Left kidney (tissue), 8 donors: ENCODE measurements at places on chromosomes 3 and 15. TPM values are rescaled to one million over a fixed set of nuclear protein-coding genes. Genes with fewer than 3 reads are reported as not detected.

- DNase-seq: no peak
Measured at GRCh38 chr3:71921036-71921435, 136.1 kb upstream of the PROK2 start.

- no peak for DNase-seq
Measured at GRCh38 chr15:91445695-91446228, 345.7 kb downstream of the SV2B start.

The CLASP2 gene
- 73.0 TPM for polyA plus RNA-seq

The FAM81A gene
- 30.7 TPM for polyA plus RNA-seq

GRCh38 chr3:38536671-38537070 is 40.5 kb downstream of the EXOG start:
- DNase-seq: no peak

The CCDC39 gene
- 9.8 TPM for polyA plus RNA-seq

- no peak for DNase-seq
Measured at GRCh38 chr3:13796701-13797460, 83.0 kb downstream of the WNT7A start.

- no peak for DNase-seq
Measured at GRCh38 chr3:135012101-135012500, 217.0 kb downstream of the EPHB1 start.

The STAC gene
- 12.5 TPM for polyA plus RNA-seq

DNA sequence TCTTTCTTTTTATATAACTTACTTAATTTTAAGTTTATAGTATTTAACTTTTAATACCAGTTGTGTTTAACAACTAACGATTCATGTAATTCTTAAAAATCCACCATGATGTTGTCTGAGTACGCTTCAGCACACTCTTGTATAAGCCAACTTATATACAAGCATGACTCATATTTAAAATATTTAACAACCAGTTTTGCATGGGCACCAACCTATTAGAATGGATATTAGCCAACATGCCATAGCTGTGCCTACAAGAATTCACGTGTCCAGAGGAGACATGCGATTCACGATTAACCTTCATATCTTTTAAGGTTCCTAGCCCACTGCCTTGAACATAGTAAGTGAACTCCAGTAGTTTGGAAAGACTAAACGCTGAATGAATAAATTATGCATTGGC is 1023.2 kb downstream of the TBL1XR1 start:
- no peak for DNase-seq

GRCh38 chr15:101325263-101326025 is 30.4 kb upstream of the SNRPA1 start:
- DNase-seq: no peak

The FBXL2 gene
- 28.7 TPM for polyA plus RNA-seq

- no peak for DNase-seq
Measured at GRCh38 chr3:128623762-128624176, 26.8 kb downstream of the RPN1 start.

The PARP3 gene
- 18.0 TPM for polyA plus RNA-seq

DNA sequence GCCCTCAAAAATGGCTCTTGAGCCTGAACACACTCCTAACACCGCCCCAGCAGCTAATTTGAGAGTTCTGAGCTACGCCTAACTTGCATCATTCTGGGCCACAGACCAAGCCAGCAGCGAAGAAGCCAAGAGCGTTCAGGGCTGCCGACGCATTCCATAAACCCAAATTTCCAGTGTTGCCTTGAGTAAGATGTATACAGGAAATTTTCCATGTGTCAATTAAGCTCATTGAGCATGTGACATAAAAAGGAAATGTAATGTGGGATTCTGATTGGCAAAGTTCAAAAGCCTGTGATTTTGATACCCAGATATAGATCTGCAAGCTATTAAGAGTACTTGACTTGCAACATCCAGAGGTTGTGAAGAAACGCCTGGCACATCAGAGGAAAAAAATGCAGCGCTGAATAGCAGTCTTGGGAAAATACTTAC is 148.6 kb upstream of the NR2F2 start:
- no peak for DNase-seq

The STXBP5L gene
- polyA plus RNA-seq: 0.33 TPM

The COL7A1 gene
- 21.6 TPM for polyA plus RNA-seq

- DNase-seq: no peak
Measured at GRCh38 chr3:24069045-24069444, 124.0 kb downstream of the NR1D2 start.

GRCh38 chr3:29088579-29088978 is 192.3 kb upstream of the RBMS3 start:
- DNase-seq: no peak

- DNase-seq: no peak
Measured at GRCh38 chr3:174675406-174675805, 183.7 kb upstream of the NAALADL2 start.

DNA sequence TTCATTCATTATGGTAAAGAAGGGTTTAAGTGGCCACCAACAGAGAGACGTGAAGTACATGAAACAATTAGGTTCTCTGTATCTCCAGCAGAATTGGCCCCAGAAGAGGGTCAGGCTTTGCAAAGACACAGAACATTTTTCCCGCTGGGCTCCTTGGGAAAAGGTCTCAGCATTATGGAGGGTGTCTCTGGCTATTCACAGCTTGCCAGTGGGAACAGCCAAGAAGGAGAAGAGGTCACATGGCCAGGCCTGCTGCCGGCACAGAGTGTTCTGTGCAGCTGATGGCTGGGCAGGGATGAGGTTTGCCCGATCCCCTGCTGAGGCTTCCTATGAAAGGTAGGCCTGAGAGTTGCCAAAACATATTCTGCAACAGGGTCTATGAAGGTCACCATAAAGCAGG is 77.8 kb upstream of the LPP start:
- DNase-seq: no peak

DNA sequence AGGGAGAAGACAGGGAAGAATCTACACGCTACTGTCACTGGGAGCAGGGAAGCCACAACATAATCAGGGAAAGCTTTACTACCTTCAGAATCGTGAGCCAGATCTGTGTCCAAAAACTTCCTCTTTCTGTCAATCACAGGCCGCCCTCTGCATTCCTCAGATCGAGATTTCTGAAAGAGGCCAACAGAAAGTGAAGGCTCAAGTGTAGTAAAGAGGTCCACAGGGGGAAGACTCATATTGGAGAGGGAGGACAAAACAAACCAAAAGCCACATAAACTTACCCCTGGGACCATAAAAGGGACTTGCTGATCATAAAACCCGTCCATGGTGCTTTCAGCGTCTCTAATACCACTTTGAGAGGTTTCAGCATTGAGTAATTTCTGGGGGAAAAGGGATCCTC is 3.3 kb downstream of the ETV5 start:
- no peak for DNase-seq

GRCh38 chr15:70559265-70560239 is 203.8 kb downstream of the UACA start:
- peak; percentile 52 for DNase-seq

- no peak for DNase-seq
Measured at GRCh38 chr3:45939341-45939771, 3.9 kb upstream of the CXCR6 start.

The SPTBN5 gene
- 2.8 TPM for polyA plus RNA-seq

DNA sequence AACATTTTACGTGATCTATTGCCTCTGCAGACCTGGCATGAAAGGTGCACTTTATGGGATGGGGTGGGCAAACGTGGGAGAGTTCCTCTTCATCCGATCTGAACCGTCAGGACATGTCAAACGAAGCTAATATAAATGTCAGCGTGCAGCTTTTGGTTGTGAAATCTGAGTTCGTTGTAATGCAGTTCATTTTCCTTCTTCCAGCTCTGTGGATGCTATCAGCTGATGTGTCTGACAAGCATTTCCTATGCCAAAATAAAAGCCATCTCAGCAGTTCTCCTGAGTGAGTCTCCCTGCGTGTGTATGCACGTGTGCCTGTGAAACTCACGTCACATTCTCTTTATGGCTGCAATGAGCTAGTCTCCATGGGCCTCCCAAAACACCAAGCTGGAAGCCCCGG is 512.3 kb downstream of the MCTP2 start:
- peak; percentile 21 for DNase-seq

DNA sequence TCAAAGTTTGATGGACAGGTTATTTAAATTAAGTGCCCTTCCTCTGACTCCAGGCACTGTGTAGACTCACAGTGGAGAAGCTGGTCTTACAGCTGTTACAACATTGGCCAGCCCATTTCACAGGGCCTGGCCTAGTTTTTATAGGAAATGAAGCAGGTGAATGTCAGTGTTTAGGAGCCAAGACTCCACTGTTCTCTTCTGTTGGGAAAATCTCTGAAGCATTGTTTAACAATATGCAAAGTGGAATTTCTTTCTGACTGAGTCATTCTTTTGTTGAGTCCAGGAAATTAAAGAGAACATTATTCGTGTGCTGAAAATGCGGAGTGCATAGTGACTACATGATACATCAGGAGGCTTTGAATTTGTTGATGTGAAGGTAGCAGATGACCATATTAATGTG is 64.7 kb downstream of the ARRDC4 start:
- DNase-seq: no peak

The CCR3 gene
- not detected for polyA plus RNA-seq

The HIGD2B gene
- not detected for polyA plus RNA-seq

GRCh38 chr3:23600167-23600871 is 205.4 kb upstream of the UBE2E1 start:
- DNase-seq: no peak

The CORO2B gene
- 23.0 TPM for polyA plus RNA-seq

DNA sequence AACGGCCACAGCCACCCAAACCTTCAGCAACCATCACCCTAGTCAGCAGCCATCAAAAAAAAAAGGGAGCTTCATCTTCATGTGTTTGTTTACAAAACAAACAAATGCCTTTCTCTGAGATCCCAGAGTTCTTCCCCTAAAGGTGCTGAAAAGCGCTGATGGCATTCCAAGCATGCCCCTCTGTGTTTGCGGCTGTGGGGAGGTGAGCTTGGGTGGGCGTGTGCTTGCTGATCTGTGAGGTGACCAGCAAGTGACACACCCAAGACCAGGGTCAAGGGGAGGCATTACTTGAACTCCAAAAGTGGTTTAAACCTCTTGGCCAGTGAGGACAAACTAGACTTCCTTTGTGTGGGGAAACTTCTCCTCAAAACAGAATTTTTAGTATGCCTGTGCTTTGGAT is 81.5 kb downstream of the DHX36 start:
- DNase-seq: no peak

DNA sequence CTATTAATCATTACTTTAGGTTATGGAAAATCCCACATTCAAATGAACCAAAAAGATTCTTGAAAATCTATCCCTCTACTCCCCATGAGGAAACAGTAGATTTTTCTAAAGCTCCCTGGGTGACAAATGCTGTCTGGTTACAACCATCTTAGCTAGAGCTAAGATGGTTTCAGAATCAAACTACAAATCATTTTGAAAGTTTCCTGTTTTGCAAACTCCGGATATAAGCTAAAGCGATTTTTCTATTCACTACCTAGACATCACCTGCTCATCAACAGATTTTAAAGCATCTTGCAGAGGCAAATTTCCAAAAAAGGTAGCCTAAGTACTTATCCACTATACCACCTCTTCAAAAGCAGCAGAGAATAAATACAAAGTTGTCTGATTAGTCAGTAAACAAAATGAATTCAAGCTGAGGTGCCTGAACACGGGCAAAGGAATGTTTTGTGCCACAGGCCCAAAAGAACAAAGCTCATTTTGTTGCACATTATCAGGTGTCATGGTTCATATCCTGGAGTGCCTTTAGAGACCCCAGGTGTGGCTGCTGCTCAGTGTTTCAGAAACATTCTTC is 204.9 kb downstream of the TNIK start:
- no peak for DNase-seq

DNA sequence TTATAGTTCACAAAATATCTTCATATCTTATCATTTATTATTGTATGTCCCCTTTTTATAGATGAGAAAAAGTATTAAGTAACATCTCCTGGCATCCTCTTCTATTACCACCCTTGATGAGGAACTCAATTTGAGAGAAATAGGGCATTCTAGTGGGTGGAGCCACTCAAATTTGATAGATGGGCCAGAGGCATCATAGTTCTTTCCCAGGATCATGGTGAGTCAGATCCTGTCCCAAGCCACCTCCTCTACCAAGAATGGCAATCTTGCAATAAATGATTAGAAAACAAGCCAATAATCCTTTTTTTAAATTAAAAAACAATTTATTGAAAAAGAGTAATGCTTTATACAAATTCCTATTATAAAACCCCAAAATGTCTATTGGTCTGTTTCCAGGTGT is 16.8 kb downstream of the CLDN1 start:
- DNase-seq: no peak

The EEF1AKMT4 gene
- 2.2 TPM for polyA plus RNA-seq

- DNase-seq: no peak
Measured at GRCh38 chr3:179967622-179968021, 69.1 kb downstream of the PEX5L start.

The C3orf85 gene
- 17.9 TPM for polyA plus RNA-seq

DNA sequence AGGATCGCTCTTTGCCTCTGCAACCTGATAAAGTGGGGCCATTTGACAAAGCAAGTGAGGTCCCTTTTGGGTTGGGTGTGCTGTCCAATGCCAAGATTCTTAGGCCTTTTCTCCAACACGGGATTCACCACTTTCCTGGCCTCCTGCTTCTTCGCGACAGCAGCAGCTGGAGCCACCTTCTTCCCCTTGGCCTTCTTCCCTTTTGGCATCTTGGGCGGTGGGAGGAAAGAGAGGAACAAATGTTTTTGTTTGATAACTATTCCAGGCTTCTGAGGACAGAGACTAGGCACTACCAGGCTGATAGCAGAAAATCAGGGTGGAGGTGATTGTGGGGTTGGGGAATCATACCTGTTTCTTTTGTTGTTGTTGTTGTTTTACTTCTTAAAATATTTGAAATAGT is 30.0 kb upstream of the FAM81A start:
- DNase-seq: no peak

The INSYN1 gene
- polyA plus RNA-seq: 12.6 TPM

- DNase-seq: no peak
Measured at GRCh38 chr3:98746882-98747281, 16.3 kb upstream of the ST3GAL6 start.

GRCh38 chr15:52148403-52148802 is 35.8 kb upstream of the BCL2L10 start:
- no peak for DNase-seq

DNA sequence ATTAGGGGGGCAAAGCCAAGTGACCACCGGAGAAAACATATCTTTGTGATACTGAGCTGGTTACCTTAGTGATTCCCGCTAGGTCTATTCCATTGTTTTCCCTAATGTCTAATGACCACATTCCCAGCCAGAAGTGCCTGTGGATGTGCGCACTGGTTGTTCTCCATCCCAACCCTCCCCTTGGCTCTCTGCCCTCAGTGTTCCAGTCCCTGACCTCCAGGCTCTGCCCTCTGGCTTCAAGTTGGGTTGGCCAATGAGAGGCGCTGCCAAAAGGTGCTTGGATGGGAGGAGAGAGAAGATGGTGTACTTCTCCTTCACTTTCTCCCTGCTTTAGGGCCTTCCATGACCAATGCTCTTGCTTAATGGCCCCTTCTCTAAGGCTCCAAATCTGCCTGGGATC is 2.4 kb downstream of the COLQ start:
- no peak for DNase-seq
